Pancreas (tissue), 10 donors: ENCODE measurements at places on chromosomes 4 and X. TPM values are rescaled to one million over a fixed set of nuclear protein-coding genes. Genes with fewer than 3 reads are reported as not detected.
A peak's percentile ranks its signal among the peaks of the same experiment; 100 is the strongest.

The SPATA18 gene
- total RNA-seq, result 4.3 TPM

The PFKFB1 gene
- total RNA-seq, result 0.59 TPM

The CFAP99 gene
- total RNA-seq, result 0.69 TPM

The RHOXF2 gene
- not detected for total RNA-seq

The GYPA gene
- not detected for total RNA-seq

The GEMIN8 gene
- 10.0 TPM for total RNA-seq

The TMSB15B gene
- total RNA-seq, result 0.28 TPM

The LPAR4 gene
- total RNA-seq, result 0.12 TPM

The BEND2 gene
- not detected for total RNA-seq

The CT45A10 gene
- not detected for total RNA-seq

DNA sequence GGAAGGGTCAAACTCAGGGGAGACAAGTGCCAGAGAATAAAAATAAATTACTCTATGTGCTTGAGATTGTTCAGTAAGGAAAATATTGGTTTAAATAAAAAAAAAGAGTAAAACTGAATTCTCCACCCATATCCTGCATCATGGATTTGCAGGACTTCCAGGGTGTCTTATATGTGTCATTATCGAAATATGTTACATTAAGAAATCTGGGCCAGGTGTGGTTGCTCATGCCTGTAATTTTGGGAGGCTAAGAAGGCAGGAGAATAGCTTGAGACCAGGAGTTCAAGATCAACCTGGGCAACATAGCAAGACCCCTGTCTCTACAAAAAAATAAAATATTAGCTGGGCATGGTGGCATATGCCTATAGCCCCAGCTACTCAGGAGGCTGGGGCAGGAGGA is 104.9 kb downstream of the PPP3CA start:
- no peak for DNase-seq

- no peak for DNase-seq
These were observed 137.8 kb upstream of the HS3ST1 start for GRCh38 chr4:11566444-11567022.

DNA sequence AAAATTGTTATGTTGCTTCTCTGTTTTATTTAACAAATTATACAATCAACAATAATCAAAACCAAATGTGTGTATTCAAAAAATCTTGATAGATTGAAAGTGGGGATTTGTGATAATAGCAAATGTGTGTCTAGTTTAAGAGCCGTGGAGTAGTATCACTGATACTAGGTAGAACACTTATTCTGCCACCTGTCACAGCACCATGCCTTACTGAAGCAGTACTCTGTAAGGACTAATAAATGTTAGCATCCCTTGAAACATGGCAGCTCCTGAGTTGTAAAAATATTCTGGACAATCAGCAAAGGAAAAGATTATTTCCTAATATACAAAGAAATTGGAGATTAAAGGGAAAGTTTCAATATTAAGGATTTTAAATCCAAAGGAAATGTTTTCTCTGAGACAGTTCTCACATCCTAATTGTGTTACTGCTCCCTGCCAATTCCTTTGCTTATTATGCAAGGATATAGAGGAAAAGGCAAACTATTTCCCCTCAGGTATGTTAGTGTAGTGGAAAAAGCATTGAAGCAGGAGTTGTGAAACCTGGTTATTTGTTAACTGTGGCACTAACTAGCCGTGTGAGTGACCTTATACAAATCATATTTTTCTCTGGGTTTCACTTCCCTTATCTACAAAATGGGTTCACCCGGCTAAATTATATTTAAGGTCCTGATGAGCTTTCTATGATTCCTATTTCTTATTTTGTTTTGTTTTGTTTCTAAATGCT is 303.1 kb downstream of the ARHGAP24 start:
- no peak for DNase-seq

- no peak for DNase-seq
These were observed 1.6 kb downstream of the BANK1 start for GRCh38 chr4:101792056-101792590.

GRCh38 chr4:123186731-123187130 is 209.9 kb upstream of the SPRY1 start:
- DNase-seq, result no peak

DNA sequence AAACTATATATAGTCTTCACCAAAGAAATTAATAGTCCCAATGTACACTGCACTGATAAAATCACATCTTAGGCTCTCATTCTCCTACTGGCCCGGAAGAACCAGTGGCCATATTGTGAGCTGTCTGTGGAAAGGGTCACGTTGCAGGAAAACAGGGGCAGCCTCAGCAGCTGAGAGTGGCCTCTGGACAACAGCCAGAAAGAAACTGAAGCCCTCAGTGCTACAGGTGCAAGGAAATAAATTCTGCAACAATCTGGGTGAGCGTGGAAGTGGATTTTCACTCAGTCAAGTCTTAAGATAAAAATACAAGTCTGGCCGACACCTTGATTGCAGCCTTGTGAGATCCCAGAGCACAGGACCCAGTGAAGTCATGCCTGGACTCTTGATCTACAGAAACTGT is 3.2 kb upstream of the SLC25A14 start:
- no peak for DNase-seq

- no peak for DNase-seq
These were observed 30.8 kb upstream of the AFAP1 start for GRCh38 chr4:7970361-7970946.

GRCh38 chr4:5527211-5527610 is 181.1 kb downstream of the EVC2 start:
- no peak for DNase-seq

DNA sequence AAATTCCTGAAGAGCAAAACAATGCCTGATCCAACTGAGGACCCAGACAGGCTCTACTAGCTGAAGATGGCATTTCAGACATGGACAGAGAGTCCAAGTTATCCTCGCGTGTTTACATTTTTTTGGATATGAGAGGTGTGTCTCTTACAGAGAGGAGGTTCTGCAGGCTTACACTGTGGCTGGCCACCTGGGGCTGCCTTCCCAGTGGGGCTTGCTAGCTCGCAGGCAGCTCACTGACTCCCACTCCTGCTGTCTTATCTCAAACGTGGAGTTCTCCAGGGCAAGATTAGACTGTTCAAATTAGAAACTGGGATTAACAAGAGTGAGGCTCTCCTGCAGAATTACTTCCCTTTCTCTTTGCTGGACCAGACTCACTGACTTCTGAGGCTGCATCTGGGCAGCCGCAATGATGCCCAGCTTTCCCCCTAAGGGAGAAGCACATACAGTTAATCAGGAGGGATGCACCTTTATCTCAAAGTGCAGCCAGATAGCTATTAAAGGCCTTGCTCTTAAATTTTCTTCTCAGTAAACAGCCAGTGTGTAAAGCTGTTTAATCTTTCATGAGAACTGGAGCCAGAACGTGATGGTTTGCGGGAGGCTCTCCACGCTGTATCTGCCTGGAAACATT is 123.0 kb downstream of the ENPP6 start:
- no peak for DNase-seq

- DNase-seq, result no peak
These were observed 31.4 kb upstream of the NFKB1 start for GRCh38 chr4:102469806-102470205.

DNA sequence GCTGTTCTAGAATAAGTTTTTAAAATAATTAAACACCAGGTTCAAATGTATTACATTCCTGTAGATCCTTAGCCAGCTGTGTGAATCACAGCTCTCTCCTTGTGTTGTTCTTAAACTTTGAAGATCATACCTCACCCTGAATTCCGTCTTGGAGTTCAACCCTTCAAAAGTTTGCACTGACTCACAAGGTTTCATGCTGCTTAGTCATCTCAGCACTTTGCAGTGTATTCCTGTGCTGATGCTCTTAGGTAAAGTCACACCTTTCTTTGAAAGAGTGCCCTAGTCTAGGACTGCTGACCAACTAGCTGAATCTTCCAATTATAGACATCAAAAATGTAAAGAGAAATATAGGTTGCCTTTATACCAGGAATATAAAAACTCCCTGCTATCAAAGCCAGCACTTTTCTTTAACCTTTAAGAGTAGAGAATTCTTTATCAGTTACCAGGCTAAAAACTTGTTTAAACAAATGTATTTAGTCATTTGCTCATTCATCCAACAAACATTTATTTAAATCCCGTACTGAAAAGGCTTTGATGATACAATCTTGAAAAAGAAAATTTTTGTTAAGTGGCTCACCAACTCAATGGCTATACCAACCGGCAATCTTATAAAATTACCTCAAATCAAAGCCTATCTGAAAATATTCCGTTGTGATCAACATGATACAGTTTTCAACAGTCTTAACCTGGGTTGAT is 169.7 kb downstream of the RAP1GDS1 start:
- DNase-seq, result no peak

GRCh38 chr4:7693711-7694110 is 245.9 kb downstream of the AFAP1 start:
- no peak for DNase-seq

- no peak for DNase-seq
These were observed 1.3 kb downstream of the LPAR4 start for GRCh38 chrX:78748846-78749245.

DNA sequence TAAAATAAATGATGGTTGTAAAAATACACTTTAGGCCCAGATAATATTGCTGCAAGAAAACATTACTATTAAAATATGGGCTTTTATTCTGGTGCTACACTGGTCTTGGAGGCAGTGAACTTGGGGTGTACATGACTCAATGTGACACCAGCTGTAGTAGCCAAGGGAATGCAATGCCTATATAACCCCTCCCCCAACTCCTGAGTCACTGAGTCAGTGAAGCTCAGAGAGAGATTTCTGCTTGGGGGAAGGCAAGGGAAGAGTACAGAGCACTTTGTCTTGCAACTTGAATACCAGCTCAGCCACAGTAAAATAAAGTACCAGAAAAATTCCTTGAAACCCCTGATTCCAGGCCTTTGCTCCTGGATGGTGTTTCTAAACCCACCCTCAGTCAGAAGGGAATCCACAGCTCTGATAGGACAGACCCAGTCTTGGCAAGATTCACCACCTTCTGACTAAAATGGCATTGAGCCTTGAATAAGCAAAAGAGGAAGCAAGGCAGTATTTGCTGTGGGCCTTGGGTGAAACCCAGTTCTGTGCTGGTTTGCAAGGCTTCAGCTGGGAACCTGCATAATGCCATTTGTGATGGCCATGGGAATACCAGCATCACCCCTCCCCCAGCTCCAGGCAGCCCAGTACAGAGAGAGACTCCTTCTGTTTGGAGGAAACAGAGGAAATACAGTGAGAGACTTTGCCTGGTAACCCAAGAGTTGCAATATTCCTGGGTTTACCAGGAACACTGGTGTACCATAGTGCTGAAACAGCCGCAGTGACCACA is 209.9 kb downstream of the IQCM start:
- DNase-seq, result no peak

GRCh38 chrX:47936224-47936939 is 67.4 kb downstream of the ZNF182 start:
- no peak for DNase-seq

- DNase-seq, result no peak
These were observed 80.4 kb upstream of the GPC4 start for GRCh38 chrX:133495464-133496391.

DNA sequence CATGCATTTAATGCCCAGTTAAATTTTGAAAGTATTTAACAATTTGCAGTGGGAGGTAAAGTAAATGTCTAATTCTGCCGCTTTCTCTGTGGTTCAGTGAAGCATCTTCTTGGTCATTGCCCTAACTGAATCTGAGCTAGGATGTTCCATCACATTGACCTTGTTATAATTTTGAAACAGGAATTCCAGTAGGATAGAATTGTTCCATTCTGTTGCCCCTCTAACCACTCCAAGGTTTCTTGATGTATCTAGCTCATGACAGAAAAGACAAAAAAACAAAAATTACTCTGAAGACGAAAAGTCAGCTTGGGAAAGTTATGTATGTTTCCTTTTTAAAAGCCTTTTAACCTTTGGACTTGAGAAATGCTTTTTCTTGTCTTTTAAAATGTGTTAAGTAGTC is 297.0 kb upstream of the FAT1 start:
- no peak for DNase-seq

GRCh38 chrX:14864631-14865030 is 8.2 kb downstream of the FANCB start:
- no peak for DNase-seq

GRCh38 chrX:110442635-110443034 is 84.0 kb downstream of the RTL9 start:
- peak; percentile 33 for DNase-seq

DNA sequence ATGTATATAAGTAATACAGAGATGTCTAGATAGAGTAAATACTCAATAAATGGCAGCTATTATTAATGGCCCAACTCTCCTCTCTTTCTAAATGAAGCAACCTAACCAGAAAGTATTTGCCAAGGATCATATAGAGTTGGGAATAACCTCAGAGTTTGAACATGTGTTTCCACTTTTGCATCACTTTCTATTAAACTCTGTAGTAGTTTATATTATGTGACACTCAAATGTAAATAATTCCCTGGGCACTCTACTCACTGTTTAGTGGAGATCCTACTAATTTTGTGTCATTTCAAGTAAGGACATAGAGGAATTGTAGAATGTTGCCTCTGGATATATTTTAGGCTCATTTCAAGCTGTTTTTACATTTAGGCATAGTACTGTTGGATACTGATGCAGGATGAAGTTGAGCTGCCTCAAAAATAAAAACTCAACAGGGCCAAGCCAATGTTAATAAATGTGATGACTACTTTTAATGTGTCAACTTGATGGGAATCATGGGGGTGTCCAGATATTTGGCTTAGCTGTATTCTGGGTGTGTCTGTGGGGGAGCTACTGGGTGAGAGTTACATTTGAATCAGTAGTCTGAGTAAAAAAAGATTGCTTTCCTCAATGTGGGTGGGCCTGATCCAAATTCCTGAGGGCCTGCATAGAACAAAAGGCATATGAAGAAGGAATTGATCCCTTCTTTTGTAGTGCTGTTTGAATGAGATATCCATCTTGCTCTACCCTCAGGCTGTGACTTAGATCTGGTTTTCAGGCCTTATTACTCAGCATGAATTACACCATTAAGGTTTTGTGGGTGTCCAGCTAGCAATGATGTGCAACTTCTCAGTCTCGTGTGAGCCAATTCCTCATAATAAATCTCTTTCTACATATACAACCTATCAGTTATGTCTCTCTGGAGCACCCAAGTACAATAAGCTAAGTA is 1368.2 kb downstream of the STIM2 start:
- no peak for DNase-seq

DNA sequence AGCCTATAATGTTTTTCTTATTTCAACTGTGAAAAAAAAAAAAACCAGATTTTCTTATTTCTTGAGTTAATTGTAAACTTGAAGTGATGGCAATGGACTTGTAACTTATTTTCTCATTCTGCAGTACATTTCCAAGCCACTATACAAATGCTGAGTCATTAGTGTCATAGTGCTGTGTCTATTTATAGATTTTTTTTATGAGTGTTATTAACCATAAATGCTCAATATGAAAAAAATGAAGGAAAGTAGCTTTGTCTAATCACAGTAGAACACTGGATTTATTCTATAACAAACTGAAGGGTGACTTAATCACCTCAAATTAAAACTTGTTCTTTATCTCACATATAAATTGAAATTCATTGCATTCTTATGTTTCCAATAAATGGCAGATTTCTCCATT is 718.6 kb downstream of the CCSER1 start:
- DNase-seq, result no peak

DNA sequence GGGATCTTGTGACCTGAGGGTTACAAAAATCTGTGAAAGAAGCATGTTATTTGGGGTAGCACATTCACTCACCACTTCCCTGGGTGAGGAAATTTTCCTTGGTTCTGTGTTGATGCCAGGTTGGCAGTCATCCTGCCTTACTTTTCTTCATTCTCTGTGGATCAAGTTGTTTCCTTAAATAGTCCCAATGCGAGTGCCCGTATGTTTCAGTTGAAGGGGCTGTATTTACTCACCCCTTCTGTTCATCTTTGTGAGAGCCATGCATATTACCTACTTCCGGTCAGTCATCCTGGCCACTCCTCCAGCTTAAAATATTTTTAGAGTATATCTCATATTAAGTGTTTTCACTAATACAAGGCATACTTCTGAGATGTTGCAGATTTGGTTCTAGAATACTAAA is 2.6 kb upstream of the UGT2B7 start:
- DNase-seq, result no peak

GRCh38 chrX:108168961-108169740 is 77.6 kb downstream of the ATG4A start:
- DNase-seq, result no peak
